NCI-H1105 treated with DMSO at 0.1 percent for 48 hours (cell line): ENCODE measurements at places on chromosomes 12 and 14.
A peak's percentile ranks its signal among the peaks of the same experiment; 100 is the strongest.

DNA sequence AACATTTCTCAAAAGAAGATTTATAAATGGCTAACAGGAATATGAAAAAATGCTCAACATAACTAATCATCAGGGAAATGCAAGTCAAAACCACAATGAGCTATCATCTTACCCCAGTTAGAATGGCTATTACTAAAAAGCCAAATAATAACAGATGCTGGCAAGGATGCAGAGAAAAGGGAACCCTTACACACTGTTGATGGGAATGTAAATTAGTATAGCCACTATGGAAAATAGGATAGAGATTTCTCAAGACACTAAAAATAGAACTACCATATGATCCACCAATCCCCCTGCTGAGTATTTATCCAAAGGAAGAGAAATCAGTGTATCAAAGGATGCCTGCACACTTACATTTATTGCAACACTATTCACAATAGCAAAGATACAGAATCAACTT lies 58.3 kb downstream of the GUCY2C start:
- no peak for DNase-seq

DNA sequence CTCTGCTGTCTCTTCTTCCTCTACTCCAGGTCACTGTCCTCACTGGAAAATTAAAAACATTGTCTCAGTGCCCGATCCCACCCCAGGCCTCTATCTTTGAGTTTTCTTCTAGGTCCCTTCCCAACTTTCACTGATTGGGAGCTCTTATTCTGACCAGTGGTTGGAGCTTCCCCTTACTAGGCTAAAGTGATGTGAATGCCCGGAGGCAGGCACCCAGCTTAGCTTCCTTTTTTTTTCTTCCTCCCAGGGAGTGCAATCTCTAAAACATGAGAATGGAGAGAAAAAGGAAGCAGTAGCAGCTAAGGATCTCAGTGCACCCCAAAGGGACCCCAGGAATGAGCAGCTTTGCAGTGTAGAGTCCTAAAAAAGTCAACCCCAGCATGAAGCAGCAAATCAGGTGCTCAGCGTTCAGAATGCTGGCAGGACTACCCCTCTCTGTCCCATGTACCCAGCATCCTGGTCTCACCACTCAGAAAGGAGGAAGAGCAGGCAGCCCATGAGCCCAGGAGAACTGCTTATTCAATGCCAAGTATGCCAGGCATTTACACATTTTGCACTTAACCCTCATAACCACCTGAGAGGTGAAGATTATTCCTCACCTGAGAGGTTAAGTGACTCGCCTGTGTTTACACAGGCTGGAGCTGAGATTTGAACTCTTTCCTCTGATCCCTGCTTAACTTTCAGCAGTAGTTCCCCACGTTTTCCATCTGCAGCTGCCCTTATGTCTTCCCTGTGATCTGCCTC lies 146.2 kb upstream of the PWP1 start:
- DNase-seq: no peak

GRCh38 chr12:53862831-53863230 lies 75.8 kb upstream of the HOXC13 start:
- DNase-seq: no peak

DNA sequence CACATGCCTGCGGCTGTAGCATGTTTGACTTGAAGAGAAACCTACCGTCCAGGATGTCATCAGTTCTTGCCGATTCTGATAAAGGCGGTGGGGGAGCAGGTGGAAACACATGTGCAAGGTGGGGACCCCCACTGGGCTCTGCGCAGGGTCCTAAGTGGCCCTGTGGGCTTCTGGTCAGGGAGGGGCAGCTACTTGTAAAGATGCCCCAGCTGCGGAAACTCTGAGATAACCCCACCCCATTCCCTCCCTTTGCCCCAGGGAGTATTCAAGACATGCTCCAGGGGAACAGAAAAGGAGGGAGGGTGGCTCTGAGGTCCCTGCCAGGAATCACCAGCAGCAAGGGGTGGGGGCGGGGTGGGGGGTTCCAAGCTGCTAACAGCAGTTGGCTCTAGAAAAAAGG lies 67.6 kb downstream of the PIWIL1 start:
- DNase-seq: no peak

GRCh38 chr14:33307691-33308251 lies 369.1 kb downstream of the NPAS3 start:
- peak; percentile 94 for DNase-seq

GRCh38 chr14:22887260-22887989 lies 4.4 kb downstream of the REM2 start:
- DNase-seq: peak; percentile 99

DNA sequence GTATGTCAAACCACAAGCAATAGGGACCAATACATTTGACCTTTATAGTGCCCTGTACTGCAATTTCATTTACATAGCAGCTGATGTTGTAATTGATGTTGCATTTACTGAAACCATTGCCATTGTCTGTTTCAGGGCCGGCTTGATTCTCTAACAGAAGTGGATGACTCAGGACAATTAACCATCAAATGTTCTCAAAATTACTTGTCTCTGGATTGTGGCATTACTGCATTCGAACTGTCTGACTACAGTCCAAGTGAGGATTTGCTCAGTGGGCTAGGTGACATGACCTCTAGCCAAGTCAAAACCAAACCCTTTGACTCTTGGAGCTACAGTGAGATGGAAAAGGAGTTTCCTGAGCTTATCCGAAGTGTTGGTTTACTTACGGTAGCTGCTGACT lies 216.0 kb downstream of the AKAP6 start:
- DNase-seq: no peak

DNA sequence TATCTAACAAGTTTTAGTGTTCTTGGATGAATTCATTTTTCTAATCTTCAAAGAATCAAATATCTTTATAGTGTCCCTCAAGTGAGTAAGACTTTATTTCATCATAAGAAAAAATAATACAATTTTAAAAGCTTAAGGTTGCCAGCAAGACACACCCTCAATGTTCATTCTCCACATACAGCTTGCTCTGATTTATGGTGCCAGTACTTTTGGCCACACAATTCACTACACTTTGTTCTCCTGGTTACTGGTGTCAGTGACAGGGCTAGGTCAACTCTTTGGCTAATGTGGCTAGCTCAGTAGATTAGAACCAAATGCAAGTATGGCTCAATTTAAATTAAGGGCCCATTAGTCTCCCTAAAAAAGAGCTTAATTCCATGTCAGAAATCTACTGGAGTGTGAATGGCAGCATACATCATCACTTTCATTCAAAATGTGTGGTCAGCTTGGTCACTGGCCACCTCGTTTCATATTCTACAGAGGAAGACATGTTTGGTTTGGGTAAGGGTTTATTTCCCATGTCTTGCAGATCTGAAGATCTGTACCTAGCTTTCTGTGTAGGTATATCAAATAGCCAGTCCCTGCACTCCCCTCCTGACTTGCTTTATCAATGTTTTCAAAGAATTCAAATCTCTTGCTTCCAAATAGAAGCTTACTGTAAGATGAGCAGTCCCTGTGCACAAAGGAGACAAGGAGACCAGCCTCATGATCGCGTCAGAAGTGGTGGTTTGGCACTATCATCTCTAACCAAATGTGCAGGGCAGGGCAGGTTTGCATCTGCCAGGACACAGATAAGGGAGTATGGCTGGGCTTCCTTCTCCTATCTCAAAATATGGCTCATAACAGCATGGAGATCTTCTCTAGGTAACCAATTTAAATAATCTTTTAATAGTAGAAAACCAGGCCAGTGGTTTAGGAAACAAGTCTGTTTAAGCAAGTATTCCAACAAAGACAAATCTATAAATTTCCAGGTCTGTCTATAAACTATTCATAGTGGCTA lies 31.3 kb downstream of the HECTD4 start:
- no peak for DNase-seq

DNA sequence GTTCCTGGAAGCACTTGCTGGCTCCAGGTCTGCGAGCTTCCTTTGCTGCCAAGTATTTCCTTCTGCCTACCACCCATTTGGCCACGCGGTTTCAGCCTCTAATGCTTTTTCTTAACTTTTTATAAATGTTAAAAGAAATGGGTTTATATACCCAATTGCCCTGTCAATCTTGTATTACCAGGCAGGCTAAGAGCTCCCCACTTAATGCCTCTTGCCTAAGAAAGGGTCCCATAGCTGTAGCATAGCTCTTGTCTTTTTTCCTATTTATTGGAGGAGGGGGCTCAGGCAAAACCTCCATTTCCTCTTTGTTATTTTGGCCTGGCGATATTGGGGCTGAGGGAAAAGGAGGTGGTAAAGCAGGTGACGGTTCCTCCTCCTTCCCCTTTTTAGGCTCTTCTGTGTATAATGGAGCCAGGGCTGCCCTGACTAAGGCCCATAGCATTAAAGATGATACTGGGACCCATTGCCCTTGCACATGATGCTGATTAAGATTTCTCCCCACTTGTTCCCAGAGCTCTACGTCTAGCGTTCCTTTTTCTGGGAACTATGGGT lies 21.6 kb upstream of the BLTP3B start:
- no peak for DNase-seq

DNA sequence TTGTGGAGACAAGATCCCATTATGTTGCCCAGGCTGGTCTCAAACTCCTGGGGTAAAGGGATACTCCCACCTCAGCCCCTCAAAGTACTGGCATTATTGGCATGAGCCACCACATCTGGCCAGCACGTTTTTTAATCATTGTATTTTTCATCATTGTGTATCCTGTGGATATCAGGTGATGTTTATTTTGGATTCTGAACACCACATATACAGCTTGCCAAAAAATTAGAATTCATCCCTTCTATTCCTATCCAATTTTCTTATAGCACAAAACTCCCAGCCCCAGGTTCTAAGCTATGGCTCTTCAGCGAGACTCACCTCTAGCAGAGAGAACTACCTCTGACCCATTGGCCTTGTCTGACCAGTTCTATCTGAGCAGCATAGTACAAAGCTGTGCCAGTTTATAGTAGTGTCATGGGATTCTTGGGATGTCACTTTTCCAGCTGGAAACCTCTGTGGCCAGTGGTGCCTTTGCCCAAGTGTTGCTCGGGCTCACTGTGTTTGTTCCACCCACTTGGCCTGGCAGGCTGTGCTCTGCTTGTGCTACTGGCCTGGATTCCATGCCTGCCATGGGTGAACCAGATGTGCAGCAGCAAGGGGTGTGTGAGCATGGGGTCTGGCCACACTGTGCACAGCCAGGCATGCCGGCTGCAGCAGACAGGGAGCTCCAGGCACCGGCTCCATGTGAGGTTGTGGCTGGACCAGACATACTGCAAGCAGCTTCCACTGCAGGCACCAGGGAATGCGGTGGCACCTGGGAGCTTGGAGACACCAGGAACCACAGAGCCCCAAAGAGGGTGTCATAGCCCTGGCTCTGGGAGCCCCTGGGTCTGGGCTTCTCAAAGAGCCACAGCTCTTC lies 37.2 kb downstream of the TIMELESS start:
- DNase-seq: no peak

DNA sequence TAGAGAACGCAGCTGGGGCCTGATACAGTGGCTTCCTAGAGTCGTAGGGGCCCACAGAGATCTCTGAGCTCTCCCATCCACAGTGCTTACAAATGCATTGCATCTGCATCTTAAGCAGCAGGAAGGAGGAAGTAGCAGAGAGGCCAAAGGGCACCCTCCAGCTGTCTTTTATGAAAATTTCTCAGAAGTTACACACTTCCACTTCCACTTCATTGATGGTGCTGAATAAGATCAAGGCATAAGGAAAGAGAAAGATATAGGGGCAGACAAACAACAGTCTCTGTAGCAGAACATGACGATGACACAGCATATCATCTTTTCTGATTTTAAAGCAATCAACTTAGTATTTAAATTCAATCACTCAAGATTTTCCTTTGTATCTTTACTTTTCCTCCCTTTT lies 51.6 kb upstream of the ABCC9 start:
- DNase-seq: no peak

DNA sequence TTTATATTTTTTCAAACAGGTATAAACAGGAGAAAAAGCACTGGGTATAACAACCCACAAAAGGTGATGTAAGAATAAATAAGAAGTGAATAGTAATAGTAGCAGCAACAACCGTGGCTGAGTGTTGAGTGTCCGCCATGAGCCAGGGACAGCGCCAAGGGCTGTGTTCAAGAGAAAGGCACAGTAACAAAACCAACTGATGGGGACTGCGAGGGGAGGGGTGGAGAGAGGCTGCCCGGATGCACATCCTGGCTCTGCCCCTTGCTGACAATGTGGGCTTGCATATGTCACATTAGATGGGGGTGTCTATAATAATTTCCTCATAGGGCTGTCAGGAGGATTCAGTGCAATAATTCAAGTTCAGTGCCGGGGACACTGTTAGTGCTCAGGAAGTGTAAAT lies 912.4 kb downstream of the VRK1 start:
- no peak for DNase-seq

GRCh38 chr12:98686603-98687002 lies 41.5 kb downstream of the APAF1 start:
- DNase-seq: no peak

GRCh38 chr12:90322006-90322405 lies 613.4 kb upstream of the ATP2B1 start:
- no peak for DNase-seq

DNA sequence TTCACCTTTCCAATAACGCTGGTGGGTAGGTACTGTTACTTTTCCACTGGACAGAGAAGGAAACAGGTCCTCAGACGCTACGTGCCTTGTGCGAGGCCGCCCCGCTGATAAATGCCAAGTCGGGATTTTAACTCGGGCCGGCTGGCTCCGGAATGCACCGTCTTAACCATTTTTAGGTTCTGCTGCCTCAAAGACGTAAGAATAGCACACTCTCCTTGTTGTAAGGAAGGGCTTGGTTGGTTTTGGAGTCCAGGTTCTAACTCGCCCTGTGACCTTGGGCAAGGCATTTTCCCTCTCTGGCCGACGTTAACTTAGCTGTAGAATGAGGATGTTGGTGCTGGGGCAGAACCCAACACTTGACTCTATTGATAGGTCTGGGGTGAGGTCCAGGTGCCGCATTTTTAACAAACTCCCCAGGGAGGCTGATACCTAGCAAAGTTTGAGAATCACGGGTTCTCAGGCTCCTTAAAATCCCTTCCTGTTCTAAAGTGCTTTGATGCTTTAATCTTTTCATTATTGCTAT lies 814 bp downstream of the ANKRD13A start:
- DNase-seq: no peak

DNA sequence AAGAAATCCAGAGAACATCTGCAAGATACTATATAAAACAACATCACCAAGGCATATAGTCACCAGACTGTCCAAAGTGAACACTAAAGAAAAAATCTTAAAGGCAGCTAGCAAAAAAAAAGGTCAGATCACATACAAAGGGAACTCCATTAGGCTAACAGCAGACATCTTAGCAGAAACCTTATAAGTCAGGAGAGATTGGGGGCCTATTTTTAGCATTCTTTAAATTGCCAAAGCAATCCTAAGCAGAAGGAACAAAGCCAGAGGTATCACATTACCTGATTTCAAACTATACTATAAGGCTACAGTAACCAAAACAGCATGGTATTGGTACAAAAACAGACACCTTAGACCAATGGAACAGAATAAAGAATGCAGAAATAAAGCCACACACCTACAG lies 92.5 kb downstream of the IPO8 start:
- no peak for DNase-seq
